Kidney epithelial cell (primary cell): ENCODE measurements at places on chromosomes 16 and 17. TPM values are rescaled to one million over a fixed set of nuclear protein-coding genes. Genes with fewer than 3 reads are reported as not detected.

GRCh38 chr17:7969433-7969832 is 33.0 kb upstream of the GUCY2D start:
- no peak for DNase-seq

GRCh38 chr16:2288726-2289125 is 20.8 kb upstream of the RNPS1 start:
- DNase-seq: no peak

GRCh38 chr16:57156351-57156703 is 29.5 kb downstream of the PSME3IP1 start:
- DNase-seq: no peak

IQCK gene
- total RNA-seq: 19.9 and 25.9 TPM in 2 replicates
